Activated CD4-positive, alpha-beta T cell treated with anti-CD3 and anti-CD28 coated beads, Interleukin-2, amount 10 ng/mL, durations not matched to agents 7 days and 5 days (primary cell): ENCODE measurements at places on chromosomes 3 and 15. TPM values are rescaled to one million over a fixed set of nuclear protein-coding genes. Genes with fewer than 3 reads are reported as not detected.

Gene CLRN1
- not detected for total RNA-seq

- no peak for DNase-seq
- H3K36me3 ChIP-seq = peaks cover 9% of the 10 kb centered on the region
- no peak overlapping the region for H3K27ac ChIP-seq
- H3K4me3 ChIP-seq = no peak overlapping the region
- no peaks in the 10 kb centered on the region for H3K27me3 ChIP-seq
Observed at GRCh38 chr15:68073576-68074288, 19.6 kb downstream of the PIAS1 start.

DNA sequence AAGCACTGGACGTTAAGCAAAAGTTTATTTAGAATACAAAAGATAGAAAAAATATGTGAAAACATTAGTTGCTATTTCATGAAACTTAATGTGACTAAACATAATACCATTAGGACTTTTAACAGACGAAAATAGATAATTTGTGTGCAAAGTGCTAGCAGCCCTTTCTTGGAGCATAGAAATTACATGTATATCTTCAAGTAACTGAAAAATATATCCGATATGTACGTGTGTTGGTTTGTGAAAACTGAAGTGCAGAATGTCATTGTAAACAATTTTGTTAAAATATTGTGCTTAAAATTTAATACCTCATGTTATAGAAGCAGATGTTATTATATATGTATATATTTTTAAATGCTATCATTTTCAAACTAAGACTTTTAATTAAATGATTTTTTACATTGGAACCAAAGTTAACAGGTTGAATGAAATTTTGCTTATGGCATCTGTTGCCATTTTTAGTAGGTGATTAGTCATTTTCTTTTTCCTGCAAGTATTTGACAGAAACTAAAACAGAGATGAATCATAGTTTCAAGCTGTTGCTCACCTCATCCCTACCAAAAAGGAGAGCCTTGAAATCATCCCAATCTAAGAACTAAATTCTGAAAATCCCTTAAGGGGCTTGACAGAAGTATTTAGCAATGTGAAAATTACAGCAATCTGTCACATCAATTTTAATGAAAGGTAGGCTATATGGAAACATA, 334.8 kb downstream of the NAALADL2 start:
- DNase-seq = no peak
- H3K27me3 ChIP-seq = no peaks in the 10 kb centered on the region
- no peak overlapping the region for H3K27ac ChIP-seq
- H3K4me3 ChIP-seq = no peak overlapping the region
- no peaks in the 10 kb centered on the region for H3K36me3 ChIP-seq

Gene FETUB
- total RNA-seq = not detected

- H3K36me3 ChIP-seq = no peaks in the 10 kb centered on the region
- no peak for DNase-seq
- no peak overlapping the region for H3K27ac ChIP-seq
- H3K4me1 ChIP-seq = no peaks in the 10 kb centered on the region
- H3K4me3 ChIP-seq = no peak overlapping the region
Observed at GRCh38 chr3:66019896-66020295, 18.8 kb downstream of the MAGI1 start.

- peaks cover 16% of the 10 kb centered on the region for H3K4me1 ChIP-seq
- no peaks in the 10 kb centered on the region for H3K27me3 ChIP-seq
- H3K4me3 ChIP-seq = no peak overlapping the region
- DNase-seq = no peak
- no peaks in the 10 kb centered on the region for H3K36me3 ChIP-seq
Observed at GRCh38 chr3:119357190-119357589, 63.0 kb downstream of the ARHGAP31 start.

Gene VPS33B
- total RNA-seq = 19.7 TPM

Gene CPOX
- total RNA-seq = 60.4 TPM

GRCh38 chr3:186895406-186895805, 34.9 kb upstream of the ST6GAL1 start:
- H3K27ac ChIP-seq = no peak overlapping the region
- H3K4me1 ChIP-seq = peaks cover 8% of the 10 kb centered on the region
- H3K36me3 ChIP-seq = peaks cover 2% of the 10 kb centered on the region

GRCh38 chr3:33093847-33094246, 3.1 kb downstream of the GLB1 start:
- H3K27me3 ChIP-seq = no peaks in the 10 kb centered on the region
- peaks cover 66% of the 10 kb centered on the region for H3K4me1 ChIP-seq

Gene A4GNT
- total RNA-seq = not detected

Gene ZPLD1
- not detected for total RNA-seq

GRCh38 chr3:64108231-64108630, 84.9 kb upstream of the PSMD6 start:
- H3K36me3 ChIP-seq = no peaks in the 10 kb centered on the region
- no peak overlapping the region for H3K4me3 ChIP-seq
- H3K4me1 ChIP-seq = no peaks in the 10 kb centered on the region
- H3K27ac ChIP-seq = no peak overlapping the region
- H3K27me3 ChIP-seq = no peaks in the 10 kb centered on the region

Gene ACAN
- total RNA-seq = not detected
